HuH-7.5 (cell line): ENCODE measurements at places on chromosomes 13 and 19.

GRCh38 chr13:34779171-34779570, 162.9 kb upstream of the NBEA start:
- no peak for DNase-seq

GRCh38 chr19:46530636-46531035, 35.0 kb upstream of the PNMA8B start:
- DNase-seq = no peak

DNA sequence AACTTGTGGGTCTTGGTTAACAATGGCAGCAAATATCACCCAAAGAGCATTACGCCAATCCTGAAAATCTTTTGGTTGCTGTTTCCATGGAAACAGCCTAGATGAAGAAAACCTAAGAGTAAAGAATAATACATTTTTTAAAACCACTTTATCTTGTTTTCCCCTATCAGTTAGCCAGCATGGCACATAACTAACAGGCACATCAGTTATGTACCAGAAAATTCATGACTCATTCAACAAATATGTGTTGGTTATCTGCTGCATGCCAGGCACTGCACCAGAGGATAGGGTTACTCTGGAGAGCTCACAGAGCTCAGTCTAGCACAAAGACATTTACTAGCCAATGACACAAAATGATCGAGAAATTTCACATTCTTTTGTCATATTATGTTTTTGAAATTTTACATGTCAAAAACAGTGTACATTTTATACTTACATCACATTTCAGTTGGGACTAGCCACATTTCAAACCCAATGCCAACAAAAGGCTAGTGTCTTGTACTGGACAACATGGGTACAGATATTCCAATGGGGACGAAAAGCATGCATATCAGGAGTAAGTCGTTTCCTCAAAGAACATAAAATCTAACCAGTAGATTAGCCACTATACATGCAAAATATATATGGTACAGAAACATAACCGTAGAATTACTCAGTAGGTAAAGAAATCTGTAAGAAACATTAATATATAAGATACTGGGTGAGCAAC, 20.3 kb downstream of the LNX2 start:
- DNase-seq = no peak

DNA sequence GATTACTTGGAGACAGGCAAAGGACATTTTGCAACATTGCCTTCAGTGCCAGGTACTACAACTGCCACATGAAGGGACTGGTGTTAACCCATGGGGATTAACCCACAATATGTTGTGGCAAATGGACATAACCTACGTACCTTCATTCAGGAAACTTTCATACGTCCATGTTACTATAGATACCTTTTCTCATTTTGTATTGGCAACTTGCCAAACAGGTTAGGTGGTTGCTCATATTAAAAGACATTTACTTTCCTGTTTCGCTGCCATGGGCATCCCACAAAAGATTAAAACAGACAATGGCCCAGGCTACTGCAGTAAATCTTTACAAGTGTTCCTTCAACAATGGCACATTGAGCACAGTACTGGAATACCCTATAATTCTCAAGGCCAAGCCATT, 925.3 kb downstream of the SLITRK6 start:
- DNase-seq = no peak

DNA sequence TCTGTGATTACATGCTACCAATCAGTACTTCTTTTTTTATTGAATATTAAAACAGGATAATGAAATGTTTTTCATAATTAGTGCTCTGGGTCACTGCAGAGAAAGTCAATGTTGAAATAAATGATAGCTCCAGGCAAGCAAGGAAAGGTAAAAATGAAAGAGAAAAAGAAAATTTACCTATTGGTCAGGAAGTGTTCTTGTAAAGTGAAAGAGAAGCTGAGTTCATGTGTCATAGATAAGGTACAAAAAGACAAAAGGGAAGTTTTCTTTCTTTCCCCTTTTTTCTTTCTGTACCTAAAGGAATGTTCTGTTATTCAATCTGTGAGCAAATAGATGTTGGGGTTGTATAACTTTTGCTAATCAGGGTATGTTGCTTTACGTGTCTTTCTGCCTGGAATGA, 197.0 kb downstream of the PCDH9 start:
- no peak for DNase-seq
